ENCODE measurements at places on chromosomes 11 and 22.

DNA sequence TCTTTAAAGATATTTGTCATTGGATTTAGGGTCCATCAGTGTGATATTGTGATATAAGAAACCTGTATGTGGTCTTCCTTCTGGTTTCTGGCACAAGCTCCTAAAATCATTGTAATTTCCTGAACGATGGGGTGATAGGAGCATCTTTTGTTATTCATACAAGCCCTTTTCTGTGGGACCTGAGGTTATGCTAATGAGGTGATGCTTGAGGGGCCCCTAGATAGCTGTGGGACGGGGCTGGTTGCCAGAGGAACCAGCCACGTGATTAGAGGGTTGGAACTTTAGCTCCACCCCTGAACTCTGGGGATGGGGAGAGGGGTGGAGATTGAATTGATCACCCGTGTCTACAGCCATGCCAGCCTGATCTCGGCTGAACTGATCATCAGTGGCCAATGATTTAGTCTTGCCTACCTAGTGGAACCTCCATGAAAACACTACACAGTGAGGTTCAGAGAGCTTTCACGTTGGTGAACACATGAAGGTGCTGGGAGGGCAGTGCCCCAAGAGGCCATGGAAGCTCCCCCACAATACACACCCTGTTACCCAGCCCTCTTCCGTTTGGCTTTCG lies 62.8 kb downstream of the BCR start:
- no peak for DNase-seq

DNA sequence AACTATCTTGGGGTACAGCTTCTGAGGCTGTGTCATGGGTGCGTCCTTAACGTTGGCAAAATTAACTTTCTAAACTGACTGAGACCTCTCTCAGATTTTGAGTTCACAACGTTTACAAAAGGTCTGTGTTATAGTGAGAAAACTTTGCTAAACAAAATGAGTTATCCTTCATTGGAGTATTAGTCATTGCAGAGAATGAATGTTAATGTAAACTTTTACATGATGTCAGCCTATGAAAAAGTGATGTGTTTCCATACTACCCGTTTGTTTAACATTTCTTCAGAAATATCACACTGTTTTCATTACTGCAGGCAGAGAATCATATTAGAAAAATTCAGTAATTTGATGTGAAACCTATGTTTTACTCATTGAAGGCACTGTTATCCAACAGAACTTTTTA lies 32.1 kb downstream of the HSD17B12 start:
- no peak for DNase-seq

DNA sequence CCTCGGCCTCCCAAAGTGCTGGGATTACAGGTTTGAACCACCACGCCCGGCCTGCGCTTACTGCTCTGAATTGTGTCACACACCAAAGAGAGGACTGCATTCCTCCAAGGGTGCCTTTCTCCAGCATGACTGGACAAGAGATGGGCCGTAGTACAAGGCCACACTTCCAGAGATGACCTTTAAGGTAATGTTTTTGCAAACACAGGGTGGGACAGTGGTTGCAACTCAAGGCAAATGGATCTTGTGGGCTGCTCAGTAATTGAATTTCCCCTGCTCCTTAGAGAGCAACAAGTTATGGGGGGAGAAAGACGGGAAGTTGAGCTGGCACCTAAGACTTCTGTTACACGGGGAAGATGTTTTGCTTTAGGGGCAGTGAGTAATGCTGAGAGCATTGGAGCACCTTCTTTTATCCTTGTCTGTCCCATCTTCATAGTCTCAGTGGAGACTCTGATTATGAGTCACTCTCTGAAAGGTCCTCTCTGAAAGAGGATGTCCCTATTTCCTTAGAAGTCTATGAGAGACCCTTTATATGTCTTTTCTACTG lies 66.3 kb downstream of the C11orf91 start:
- DNase-seq = no peak

DNA sequence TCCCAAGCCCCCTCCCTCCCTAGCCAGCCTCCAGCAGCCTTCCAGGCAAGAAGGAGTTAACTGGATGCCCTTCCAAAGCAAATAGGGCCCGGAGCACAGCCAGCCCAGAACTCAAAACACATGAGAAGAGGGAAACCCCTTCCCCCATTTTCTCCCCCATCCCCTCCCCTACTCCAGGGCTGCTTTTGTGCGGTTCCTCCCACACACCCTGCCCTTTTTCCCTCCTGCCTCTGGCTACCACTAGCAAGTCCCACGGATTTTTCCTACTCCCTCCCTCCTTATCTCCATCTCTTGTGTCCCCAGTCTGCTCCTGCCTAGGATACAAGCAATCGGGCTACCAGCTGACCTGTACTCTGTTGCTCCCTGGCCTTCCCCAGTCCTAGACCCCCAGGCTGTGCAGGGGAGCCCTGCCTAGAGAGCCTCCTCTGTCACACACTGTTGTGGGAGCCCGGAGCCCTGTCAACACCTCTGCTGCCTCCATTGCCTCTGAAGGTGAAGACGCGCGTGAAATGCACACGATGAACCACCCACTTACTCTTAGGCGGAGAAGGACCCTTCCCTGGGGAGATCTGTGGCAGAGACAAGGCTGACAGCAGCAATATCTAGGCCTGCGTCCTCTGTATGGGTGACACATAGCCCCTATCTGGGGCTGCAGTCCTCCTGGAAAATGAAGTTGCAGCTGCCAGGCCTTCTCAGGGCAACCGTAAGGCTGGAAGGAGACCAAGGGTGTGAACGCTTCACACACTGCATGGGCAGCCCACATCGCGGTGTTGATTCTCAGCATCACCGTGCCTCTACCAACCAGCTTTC lies 282.8 kb downstream of the MN1 start:
- DNase-seq = no peak

DNA sequence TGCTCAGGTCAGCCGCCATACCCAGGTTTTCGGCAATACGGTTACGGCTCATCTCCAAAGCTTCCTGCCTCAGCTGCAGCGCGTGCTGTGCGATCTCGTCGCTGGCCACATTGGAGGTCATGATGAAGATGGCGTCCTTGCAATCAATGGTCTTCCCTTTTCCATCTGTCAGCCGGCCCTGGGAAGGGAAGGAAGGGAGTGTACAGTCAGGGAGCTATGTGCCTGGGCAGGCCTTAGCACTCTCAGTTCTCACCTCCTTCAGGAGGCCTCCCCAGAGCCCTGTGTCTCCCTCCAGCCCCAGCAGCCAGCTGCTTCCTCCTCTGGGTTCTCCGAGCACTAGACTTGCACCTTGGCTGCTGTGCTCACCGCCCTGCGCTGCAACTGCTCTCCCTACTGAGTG lies 51.5 kb upstream of the PHOX2A start:
- no peak for DNase-seq

DNA sequence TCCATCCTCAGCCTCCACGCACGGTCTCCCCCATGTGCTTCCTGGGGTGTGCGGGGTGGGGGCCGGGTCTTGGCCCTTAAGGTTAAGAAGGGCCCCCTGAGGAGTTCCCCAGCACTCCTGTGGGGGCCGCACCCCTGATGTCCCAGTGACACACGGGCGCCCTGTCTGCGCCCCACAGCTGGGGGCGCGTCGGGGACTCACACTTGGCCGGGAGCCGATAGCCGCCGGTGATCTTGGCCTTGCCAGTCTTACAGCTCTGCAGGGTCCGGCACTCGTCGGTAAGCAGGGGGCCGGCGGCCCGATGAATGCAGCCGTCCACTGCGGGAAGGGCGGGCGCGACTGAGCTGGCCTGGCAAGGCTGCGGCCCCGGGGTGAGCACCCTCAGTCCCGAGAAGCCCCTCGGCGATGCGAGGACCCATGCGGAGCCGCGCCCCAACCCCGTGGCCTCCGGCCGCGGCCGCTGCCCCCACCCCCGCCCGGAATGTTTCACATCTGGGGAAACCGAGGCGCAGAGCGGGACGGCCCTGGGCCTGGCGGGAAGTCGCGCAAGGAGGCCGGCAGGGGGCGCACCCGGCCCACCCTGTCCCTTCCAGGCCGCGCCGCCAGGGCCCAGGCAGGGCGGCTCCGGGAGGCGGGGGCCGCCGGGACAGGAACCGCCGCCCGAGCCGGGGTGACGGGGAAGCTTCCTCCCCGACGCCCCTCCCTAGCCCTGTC lies 13.9 kb downstream of the OTUB1 start:
- DNase-seq = peak; percentile 77

DNA sequence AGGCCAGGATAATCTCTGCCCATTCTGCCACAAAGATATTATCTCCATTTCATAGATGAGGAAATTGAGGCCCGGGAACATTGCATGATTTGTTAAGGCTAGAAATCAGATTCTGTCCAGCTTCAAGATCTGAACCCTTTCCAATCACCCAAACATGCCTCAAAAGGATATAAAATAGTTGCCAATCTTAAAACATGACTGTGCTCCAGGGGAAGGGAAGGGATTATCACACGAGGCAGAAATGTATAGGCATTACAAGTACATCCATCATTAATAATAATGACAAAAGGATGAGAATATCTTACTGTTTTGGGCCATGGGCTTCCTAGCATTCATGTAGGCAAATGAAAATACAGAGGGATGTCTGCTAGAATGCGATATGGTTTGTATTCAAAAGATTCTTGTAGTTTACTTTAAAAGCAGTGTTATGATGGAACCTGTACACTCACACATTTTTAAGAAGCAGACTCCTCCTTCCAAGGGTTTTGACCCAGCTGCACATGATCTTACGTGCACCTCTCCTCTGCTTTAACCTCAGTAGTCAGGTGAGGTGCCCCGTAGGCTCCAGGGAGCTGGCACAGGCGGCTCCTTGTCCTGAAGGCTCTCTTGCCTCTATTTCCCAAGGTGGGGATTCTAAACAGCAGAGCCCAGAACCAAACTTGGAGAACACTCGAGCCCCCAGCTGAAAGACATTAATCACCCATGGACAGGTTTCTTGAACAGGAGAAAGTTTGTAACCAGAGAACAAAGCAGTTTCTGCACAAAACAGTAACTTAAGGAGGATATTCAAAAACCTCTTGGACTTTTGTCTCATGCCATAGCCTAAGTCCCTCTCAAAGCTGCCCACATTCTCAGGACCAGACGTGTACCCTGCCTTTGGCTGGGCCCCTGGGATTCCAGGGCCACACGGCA lies 36.0 kb downstream of the PARVA start:
- no peak for DNase-seq

- no peak for DNase-seq
These were observed 66.4 kb upstream of the ADA2 start for GRCh38 chr22:17285656-17286055.

GRCh38 chr11:84372381-84372950 lies 1086.3 kb upstream of the CCDC90B start:
- DNase-seq = no peak

GRCh38 chr22:36334081-36334820 lies 53.5 kb downstream of the MYH9 start:
- DNase-seq = no peak

DNA sequence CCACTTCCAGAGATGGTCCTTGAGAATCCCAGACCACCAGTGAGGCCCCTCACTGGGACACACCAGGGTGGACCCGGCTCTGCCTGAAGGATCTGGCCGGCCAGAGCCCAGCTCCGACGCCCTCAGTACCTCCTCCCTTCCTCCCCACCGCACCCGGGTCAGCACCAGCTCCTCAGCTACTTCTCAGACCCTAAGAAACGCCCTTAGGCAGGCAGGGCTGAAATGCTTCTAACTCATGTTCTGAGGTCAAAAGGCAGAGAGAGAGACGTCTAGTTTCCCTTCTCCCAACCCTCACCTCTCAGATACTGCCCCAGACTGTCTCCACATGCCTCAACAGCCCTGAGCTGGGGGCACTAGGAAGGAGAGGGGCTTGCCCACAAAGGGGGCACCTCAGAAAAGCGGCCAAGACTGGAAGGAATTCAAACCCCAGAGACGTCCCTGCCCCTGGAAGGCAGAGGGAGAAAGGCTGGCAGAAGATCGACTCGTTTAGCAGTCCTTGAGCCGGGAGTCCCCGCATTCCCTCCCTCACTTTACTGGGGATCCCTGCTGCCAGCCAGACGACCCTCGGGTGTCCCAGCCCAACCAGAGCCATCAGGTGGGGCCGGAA lies 539 bp downstream of the USH1C start:
- no peak for DNase-seq

DNA sequence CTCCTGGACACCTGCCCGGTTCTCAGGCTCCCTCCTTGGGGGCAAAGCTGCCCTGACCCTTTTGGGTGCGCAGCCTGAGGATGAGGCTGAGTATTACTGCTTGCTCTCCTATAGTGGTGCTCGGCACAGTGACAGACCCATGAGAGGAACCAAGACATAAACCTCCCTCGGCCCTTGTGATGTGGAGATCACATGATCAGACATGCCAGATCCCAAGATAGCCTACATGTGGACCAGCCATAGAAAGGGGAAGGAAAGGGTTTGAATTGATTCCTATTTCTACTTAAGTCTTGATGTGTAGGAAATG lies 125.3 kb downstream of the VPREB1 start:
- no peak for DNase-seq

- DNase-seq = no peak
These were observed 830 bp downstream of the C11orf97 start for GRCh38 chr11:94513091-94513490.

GRCh38 chr11:11842421-11843008 lies 743 bp downstream of the USP47 start:
- no peak for DNase-seq

DNA sequence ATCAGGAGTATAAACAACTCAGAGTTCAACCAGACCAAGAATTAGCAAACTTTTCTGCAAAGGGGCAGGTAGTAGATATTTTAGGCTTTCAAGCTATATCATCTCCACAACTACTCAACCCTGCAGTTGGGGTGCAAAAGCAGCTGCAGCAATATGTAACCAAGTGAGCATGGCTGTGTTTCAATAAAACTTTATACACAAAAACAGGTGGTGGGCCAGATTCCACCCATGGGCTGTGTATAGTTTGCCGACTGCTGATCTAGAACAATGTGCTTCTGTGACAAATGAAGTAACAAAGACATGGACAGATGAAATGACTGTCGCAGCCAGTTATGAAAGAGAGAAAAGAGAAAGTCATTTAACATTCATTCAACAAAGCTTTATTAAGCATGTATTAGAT lies 77.1 kb upstream of the DRD2 start:
- DNase-seq = no peak

- no peak for DNase-seq
These were observed 26.7 kb downstream of the FLI1 start for GRCh38 chr11:128720522-128720985.

DNA sequence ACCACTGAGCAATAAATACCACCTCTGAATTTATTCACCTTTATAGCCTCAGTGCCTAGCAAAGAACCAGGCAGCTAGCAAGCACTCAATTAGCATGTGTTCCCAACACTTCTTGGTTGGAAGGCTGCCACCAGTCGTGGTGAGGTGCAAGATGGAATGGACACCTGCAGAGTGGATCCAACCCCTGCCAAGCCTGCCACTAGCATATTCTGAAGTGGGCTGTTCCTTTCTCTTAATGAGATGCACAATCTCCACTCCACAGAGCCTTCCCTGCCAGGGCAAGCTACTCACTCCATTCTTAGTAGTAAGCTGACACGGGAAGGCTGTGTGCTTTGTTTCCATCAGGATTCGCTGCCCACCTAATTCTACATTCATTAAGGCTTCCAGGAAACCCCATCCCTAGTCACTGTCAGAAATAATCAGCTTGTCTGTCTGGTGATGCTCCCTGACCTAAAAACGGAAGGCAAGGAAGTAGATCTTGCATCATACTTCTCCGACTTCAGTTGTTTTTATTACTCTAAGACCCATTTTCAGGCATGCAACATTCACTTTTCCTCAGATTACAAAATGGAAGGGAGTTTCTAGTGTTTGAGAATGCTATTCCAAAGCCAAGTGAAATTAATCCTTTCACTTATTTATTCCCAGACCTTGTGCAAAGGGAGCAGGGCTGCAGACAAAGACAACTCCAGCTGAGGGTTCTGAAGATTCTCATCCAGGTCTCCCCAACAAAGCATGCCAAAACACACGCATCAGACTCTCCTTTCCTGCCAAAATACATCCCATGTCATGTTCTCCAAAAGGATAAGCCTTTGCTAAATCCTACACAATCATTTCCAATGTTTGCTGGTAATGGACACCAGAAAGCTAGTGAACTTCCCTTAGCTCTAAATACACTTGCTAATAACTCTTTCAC lies 128.0 kb downstream of the TENM4 start:
- no peak for DNase-seq
